Calu3 (cell line): ENCODE measurements at places on chromosomes 4 and X.
A peak's percentile ranks its signal among the peaks of the same experiment; 100 is the strongest.

DNA sequence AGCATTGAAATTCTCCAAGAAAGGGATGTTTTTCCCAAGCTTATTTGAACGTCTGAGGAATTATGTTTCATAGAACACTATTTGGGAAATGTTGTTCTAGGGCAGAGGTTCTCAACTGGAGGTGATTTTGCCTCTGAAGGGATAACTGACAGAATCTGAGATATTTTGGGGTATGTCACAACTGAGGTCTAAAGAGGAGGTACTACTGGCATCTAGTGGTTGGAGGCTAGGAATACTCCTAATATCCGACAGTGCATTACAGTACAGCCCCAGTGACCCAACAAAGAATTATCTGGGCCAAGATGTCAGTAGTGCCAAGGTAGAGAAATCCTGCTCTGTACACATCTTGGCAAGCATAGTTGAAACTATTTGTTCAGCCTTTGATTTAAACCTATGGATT is 6.4 kb downstream of the HSPA4L start:
- DNase-seq, result peak; percentile 4
- peaks cover 11% of the 10 kb centered on the region for H3K36me3 ChIP-seq
- H3K4me1 ChIP-seq, result peaks cover 8% of the 10 kb centered on the region
- no peak overlapping the region for H3K4me3 ChIP-seq
- no peak overlapping the region for H3K27ac ChIP-seq
- H3K27me3 ChIP-seq, result no peaks in the 10 kb centered on the region

DNA sequence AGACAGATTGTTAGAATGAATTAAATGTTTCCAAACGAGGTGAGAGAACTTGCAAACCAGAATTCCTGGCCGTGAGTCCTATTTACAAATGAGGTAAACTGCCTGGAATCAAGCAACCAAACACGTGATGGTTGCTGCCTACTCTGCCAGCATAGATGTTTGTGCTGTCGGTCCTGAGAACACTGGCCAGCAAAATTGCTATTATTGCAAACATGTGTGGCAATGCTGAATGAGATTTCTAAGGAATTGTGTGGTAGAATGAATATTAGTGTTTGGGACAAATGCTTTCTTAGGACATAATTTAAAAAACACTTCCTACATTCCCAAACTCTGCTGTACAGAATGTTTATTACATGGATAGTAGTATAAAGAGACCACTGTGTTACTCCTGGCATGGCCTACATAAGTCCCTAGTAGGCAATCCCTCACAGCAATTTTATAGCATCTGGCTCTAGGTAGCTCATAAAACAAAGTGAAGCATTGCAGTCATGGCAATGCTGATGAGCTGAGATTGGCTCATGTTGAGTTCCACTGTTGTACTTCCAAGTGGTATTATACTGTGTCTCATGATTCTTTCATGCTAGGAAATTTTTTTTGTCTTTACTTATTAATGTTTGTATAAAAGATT is 605.2 kb upstream of the EPHA5 start:
- H3K4me3 ChIP-seq, result no peak overlapping the region
- no peak for DNase-seq
- no peak overlapping the region for H3K27ac ChIP-seq
- no peaks in the 10 kb centered on the region for H3K36me3 ChIP-seq
- H3K27me3 ChIP-seq, result no peaks in the 10 kb centered on the region

DNA sequence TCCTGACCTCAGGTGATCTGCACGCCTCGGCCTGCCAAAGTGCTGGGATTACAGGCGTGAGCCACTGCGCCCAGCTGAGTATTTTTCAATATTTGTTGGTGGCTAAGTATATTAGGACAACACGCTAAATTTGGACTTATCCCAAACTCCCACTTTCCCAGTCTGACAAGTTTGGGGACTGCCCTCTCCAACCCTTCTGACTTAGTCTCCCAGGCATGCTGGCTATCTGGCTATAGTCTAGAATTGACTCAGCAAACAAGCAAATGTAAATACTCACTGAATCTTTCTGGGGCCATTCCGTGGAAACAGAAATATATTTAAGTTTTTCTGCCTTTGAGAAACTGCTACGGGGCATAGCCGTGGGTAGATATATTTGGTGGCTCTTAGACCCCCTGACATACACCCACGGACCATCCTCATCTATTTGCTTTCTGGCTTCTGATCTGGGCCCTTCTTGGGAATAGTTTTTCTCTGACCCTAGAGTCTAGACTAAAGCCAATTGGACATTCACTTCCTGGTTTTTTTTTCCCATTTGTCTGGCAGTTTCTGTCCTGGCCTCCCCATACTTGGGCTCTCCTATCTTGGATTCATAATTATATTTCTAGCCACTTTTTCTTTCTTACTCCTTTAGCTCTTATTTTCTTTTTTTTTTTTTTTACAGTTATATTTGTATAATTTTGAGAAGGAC is 11.3 kb upstream of the DOCK11 start:
- no peak overlapping the region for H3K27ac ChIP-seq
- H3K4me3 ChIP-seq, result no peak overlapping the region
- no peak for DNase-seq
- no peaks in the 10 kb centered on the region for H3K36me3 ChIP-seq
- no peaks in the 10 kb centered on the region for H3K27me3 ChIP-seq

GRCh38 chr4:77050962-77051361 is 24.8 kb downstream of the CCNI start:
- no peak for DNase-seq
- no peaks in the 10 kb centered on the region for H3K4me1 ChIP-seq
- H3K4me3 ChIP-seq, result no peak overlapping the region
- no peaks in the 10 kb centered on the region for H3K27me3 ChIP-seq
- no peak overlapping the region for H3K27ac ChIP-seq
- H3K36me3 ChIP-seq, result peaks cover 39% of the 10 kb centered on the region
